ENCODE measurements at places on chromosomes 16 and 17. TPM values are rescaled to one million over a fixed set of nuclear protein-coding genes. Genes with fewer than 3 reads are reported as not detected.

DNA sequence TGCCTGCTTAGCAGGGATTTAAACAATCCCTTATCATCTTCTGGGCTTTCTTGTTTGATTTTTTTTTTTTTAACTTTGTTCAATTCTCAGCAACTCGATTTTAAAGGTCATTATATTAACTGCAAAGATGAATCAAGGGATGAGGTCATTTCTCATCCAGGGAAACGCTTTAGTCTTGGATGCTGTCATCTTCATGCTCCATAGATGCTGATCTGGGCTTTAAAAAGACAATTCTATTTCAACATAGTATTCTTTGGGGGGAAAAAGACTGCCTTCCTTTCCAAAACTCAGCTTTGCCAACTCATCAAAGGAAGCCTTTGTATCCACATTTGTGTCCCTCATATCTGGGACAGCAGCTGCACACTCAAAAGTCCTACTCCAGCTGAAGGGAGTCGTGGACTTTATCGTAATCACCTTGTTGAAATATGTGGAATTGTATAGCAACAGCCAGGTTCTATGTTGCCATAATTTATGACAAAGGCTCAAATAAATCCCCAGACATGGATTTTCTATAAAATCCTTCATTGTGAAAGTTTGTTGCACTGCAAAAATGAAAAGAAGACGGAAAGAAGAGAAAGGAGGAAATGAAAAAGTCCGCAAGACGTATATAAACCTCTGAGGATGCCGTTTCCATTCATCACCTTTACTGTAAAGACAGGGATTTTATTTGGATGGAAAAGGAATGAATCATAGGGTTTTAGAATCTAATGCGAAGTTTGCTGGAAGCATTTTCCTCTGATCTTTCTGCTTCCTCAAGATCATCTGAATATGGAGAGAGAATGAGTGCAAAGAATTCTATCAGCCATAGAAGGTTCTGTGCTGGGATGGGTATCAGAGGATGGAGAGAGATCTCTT lies 48.6 kb upstream of the XYLT1 start:
- H3K27me3 ChIP-seq: peaks cover 22% of the 10 kb centered on the region
- H3K4me3 ChIP-seq: no peak overlapping the region
- no peak for DNase-seq
- H3K27ac ChIP-seq: no peak overlapping the region
- no peaks in the 10 kb centered on the region for H3K4me1 ChIP-seq
- H3K36me3 ChIP-seq: no peaks in the 10 kb centered on the region

GRCh38 chr16:1145383-1146100 lies 7.4 kb upstream of the CACNA1H start:
- no peak for DNase-seq
- peaks cover 4% of the 10 kb centered on the region for H3K4me1 ChIP-seq
- H3K27ac ChIP-seq: no peak overlapping the region
- no peaks in the 10 kb centered on the region for H3K27me3 ChIP-seq

DNA sequence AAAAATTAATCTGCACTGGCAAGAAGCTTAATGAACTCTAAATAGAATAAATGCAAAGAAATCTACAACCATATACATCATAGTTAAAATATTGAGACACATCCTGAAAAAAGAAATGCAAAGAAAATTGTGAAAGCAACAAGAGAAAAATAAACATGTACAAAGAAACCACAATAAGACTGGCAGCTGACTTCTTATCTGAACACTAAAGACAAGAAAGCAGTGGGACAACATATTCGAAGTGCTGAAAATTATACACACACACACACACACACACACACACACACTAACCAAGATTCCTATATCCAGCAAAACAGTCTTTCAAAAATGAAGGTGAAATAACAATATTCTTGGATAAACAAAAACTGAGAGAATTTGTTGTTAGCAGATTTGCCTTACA lies 366.5 kb upstream of the C16orf82 start:
- no peaks in the 10 kb centered on the region for H3K27me3 ChIP-seq
- no peaks in the 10 kb centered on the region for H3K4me1 ChIP-seq
- no peak for DNase-seq
- H3K27ac ChIP-seq: no peak overlapping the region
- H3K36me3 ChIP-seq: no peaks in the 10 kb centered on the region

- H3K4me3 ChIP-seq: peak within 1 kb of the TSS; percentile 99
- no peaks in the 10 kb centered on the region for H3K4me1 ChIP-seq
- H3K36me3 ChIP-seq: peaks cover 4% of the 10 kb centered on the region
- no peak for DNase-seq
- no peaks in the 10 kb centered on the region for H3K27me3 ChIP-seq
Observed at GRCh38 chr16:1771188-1771863, at the start of gene NME3. NME3 (minus strand) TSS chr16:1771543; CDS start chr16:1771534, 9 bp downstream.

- H3K27ac ChIP-seq: no peak overlapping the region
- H3K4me3 ChIP-seq: peak overlapping the region; percentile 36
- H3K4me1 ChIP-seq: peaks cover 1% of the 10 kb centered on the region
- no peaks in the 10 kb centered on the region for H3K36me3 ChIP-seq
Observed at GRCh38 chr16:29903590-29903989, 3.3 kb downstream of the ASPHD1 start.

- H3K4me3 ChIP-seq: peak overlapping the region; percentile 94
- peak overlapping the region; percentile 88 for H3K27ac ChIP-seq
- H3K27me3 ChIP-seq: no peaks in the 10 kb centered on the region
- DNase-seq: no peak
Observed at GRCh38 chr17:75394332-75394918, 11.1 kb downstream of the GRB2 start.

DNA sequence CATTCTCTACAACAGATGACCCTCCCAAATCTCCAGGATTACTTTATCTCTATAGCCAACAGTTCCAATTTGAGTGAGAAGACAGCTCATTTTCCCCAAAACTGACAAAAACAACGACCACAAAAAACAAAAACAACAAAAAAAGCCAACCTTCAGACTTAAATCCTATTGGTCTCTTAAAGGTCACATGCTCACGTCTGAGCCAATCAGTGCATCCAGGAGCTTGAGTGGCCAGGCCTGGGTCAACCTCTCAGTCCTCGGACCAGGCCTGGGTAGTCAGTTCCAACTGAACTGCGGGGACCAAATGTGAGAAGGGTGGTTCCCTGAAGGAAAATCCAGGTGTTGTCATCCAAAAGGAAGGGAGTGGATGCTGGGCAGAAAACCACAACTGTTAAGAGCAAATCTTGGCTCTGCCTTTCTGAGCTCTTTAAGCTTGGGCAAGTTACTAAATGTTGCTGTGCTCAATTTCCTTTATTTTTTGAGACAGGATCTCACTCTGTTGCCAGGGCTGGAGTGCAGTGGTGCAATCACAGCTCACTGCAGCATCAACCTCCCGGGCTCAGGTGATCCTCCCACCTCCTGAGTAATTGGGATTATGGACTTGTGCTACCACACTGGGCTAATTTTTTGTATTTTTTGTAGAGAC lies 43.0 kb upstream of the MSI2 start:
- no peak overlapping the region for H3K4me3 ChIP-seq
- peaks cover 9% of the 10 kb centered on the region for H3K4me1 ChIP-seq
- H3K27me3 ChIP-seq: peaks cover 3% of the 10 kb centered on the region
- no peaks in the 10 kb centered on the region for H3K36me3 ChIP-seq

DNA sequence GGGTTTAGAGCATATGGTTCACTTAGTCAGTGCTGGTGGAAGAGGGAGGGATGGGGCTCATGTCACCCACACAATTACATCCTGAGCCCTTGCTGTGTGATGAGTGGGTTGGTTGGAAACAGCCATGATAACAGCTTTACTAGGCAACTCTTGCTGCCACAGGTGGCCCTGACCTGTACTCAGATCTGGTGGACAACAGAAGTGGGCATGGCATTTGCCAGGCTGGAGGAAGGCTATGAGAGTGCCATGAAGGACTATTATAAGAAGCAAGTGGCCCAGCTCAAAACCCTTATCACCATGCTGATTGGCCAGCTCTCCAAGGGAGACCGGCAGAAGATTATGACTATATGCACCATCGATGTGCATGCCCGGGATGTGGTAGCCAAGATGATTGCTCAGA lies 105.8 kb downstream of the DNAH9 start:
- no peak overlapping the region for H3K4me3 ChIP-seq
- no peak overlapping the region for H3K27ac ChIP-seq

DNA sequence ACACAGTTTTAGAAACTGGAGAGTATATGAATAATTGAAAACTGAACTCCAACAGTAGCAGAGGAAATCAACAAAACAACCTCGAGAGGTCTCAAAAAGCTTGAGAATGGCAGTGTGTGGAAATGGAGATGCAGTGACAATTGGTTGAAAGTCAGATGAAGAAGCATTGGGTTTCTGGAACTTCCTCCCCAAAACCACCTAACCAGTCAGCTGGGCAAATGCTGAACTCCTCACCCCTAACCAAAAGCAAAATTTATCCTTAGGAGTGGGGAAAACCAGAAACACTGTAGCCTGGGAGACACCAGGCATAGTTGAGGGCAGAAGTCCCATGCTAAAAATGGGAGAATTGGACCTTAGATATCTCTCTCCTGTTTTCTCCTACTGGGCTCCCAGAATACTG lies 109.9 kb downstream of the TANC2 start:
- no peak overlapping the region for H3K4me3 ChIP-seq
- H3K36me3 ChIP-seq: no peaks in the 10 kb centered on the region

DNA sequence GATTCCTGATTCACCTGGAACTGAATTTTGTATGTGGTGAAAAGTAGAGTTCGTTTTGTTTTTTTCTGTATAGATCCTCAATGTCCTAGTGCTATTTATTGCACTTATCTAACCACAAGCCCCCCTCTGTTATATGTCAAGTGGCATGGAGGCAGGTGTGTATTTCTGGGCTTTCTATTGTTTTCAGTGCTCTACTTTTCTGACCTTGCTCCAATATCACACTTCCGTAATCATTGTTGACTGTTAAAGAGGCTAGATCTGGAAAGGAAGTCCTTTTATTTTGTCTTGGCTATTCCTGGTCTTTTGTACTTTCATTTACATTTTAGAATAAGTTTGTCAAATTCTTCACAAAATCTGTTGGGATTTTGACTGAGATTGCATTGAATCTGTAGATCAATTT lies 26.8 kb upstream of the FBXO47 start:
- H3K27ac ChIP-seq: no peak overlapping the region
- no peak for DNase-seq
- H3K4me1 ChIP-seq: no peaks in the 10 kb centered on the region
- no peaks in the 10 kb centered on the region for H3K36me3 ChIP-seq
- no peaks in the 10 kb centered on the region for H3K27me3 ChIP-seq

GRCh38 chr16:66977341-66978113 lies 10.9 kb upstream of the CES4A start:
- H3K4me3 ChIP-seq: no peak overlapping the region
- H3K27me3 ChIP-seq: peaks cover 20% of the 10 kb centered on the region
- H3K27ac ChIP-seq: peak overlapping the region; percentile 29
- peaks cover 5% of the 10 kb centered on the region for H3K4me1 ChIP-seq
- H3K36me3 ChIP-seq: no peaks in the 10 kb centered on the region

GRCh38 chr16:85187447-85187846 lies 75.2 kb upstream of the CIBAR2 start:
- DNase-seq: no peak
- H3K4me1 ChIP-seq: peaks cover 19% of the 10 kb centered on the region
- peaks cover 41% of the 10 kb centered on the region for H3K36me3 ChIP-seq
- H3K27ac ChIP-seq: no peak overlapping the region
- no peaks in the 10 kb centered on the region for H3K27me3 ChIP-seq
- H3K4me3 ChIP-seq: no peak overlapping the region

GRCh38 chr16:68005786-68006286 lies 6.6 kb upstream of the DPEP2 start:
- H3K36me3 ChIP-seq: no peaks in the 10 kb centered on the region
- DNase-seq: no peak
- H3K4me3 ChIP-seq: peak overlapping the region; percentile 65
- H3K27me3 ChIP-seq: peaks cover 10% of the 10 kb centered on the region
- H3K27ac ChIP-seq: peak overlapping the region; percentile 97

DNA sequence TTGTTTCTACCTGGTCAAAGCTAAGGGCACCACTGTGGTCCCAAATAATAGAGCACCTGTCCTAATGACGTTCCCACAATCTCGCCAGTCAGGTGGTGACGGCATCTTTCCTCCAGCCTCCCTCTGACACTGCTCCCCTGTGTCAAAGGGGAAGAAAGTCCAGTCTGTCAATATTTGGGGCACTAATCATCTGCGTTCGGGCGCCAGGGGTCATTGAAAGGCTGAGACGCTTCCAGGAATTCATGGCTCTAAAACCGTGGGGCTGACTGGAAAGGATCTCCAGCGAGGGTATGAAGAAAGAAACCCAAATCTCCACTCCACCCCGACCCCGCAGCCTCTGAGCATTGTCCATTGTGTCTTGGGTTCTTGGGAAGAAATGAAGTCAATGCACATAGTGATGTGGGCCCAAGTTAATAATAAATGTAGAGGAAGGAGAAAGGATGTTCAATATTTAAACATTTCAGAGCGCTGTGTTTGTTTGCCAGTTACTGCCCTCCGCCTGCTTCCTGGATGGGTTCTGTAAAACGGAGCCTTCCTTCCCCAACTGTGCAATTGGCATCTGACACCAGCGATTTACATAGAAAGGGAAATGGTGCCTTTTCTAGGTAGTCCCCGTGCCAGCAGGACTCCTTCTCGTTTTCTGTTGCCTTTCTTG lies 103.2 kb downstream of the SOCS1 start:
- no peak overlapping the region for H3K27ac ChIP-seq
- H3K27me3 ChIP-seq: no peaks in the 10 kb centered on the region
- DNase-seq: no peak
- H3K36me3 ChIP-seq: no peaks in the 10 kb centered on the region
- H3K4me3 ChIP-seq: no peak overlapping the region
- H3K4me1 ChIP-seq: peaks cover 21% of the 10 kb centered on the region

DNA sequence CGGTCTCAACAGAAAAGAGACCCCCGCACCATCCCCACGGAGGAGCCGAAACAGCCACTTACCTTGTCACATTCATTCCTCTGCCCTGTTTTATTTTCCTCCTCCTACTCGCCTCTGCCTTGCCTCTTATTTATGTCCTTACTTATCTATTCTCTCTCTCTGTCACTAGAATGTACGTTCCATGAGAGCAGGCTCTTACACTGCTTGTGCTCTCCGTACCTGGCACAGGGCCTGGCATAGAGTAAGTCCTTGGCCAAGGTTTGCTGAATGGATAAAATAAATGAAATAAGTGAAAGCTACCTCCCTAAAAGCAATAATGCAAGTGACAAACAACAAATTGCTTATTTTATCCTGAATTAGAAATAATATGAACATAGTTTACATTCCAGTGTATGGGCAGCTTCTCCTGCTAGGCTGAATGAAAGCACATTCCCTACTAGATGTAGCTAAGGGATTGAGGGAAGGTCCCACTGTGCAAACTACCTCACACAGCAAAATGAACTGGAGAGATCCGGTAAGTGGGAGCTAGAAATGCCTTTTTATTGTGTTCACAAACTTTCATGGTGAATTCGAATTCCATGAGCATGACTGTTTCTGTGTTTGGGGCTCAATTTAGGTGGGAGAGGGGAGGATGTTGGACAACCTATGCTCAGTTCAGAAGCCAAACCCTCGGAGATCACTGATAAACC lies 173.1 kb downstream of the PARN start:
- no peak overlapping the region for H3K27ac ChIP-seq
- H3K27me3 ChIP-seq: no peaks in the 10 kb centered on the region
- peaks cover 19% of the 10 kb centered on the region for H3K36me3 ChIP-seq
- no peak overlapping the region for H3K4me3 ChIP-seq
- DNase-seq: no peak
- H3K4me1 ChIP-seq: peaks cover 10% of the 10 kb centered on the region

GRCh38 chr16:71669926-71670536 lies 44.0 kb downstream of the MARVELD3 start:
- H3K27me3 ChIP-seq: no peaks in the 10 kb centered on the region
- H3K27ac ChIP-seq: no peak overlapping the region
- no peak overlapping the region for H3K4me3 ChIP-seq
- no peaks in the 10 kb centered on the region for H3K4me1 ChIP-seq
- H3K36me3 ChIP-seq: peaks cover 12% of the 10 kb centered on the region
- DNase-seq: no peak

The CLEC18C gene
- not detected for total RNA-seq

The HBA2 gene
- total RNA-seq: not detected

The CCL17 gene
- not detected for total RNA-seq

The CIAO2B gene
- 71.3 TPM for total RNA-seq

The FCSK gene
- total RNA-seq: 19.5 TPM

The LAT gene
- total RNA-seq: 8.5 TPM

The PRSS21 gene
- total RNA-seq: not detected

The PKMYT1 gene
- 25.1 TPM for total RNA-seq

The NPIPA3 gene
- total RNA-seq: not detected

The ERAL1 gene
- total RNA-seq: 42.8 TPM

Data from type B pancreatic cell (in vitro differentiated cells).